CD14-positive monocyte (primary cell): ENCODE measurements at places on chromosomes 3 and 15.

DNA sequence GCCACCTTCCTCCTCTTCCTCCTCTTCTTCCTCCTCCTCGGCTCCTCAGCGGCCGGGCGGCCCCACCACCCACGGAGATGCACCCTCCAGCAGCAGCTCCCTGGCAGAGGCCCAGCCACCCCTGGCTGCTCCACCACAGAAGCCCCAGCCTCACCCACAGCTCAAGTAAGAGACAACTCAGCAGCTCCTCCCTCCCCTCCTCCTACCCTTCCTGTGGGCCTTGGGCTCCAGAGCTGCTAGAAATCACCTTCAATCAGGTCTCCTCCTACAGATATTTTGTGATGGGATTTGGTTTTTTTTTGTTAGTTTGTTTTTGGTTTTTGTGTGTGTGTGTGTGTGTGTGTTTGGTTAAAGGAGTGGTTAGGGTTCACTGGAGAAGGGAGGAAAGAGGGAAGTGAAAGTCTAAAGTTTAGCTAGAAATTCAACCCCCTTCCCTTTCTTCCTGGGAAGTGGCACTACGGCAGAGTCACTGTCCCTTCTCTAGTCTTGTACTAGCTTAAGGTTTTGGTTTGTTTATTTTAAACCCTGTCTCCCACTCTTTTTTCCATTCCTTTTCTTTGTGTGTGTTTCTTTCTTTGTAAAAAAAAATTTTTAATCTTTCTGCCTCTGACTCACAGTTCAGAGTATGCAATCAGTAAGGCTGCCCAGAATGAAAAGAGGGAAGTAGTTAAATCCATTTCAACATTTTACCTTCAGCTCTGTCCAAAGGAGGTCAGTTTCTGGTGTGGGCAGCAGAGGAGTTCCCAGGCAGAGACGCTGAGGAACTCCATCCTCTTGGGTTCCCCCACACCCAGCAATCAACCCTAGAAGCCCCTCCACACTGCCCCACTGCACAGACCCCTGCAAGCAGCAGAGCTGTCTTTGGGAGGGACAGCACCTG is 29.0 kb upstream of the TIMP4 start:
- peak; percentile 81 for DNase-seq

- DNase-seq = no peak
Observed at GRCh38 chr3:120286465-120286864, 1.4 kb upstream of the GPR156 start.

DNA sequence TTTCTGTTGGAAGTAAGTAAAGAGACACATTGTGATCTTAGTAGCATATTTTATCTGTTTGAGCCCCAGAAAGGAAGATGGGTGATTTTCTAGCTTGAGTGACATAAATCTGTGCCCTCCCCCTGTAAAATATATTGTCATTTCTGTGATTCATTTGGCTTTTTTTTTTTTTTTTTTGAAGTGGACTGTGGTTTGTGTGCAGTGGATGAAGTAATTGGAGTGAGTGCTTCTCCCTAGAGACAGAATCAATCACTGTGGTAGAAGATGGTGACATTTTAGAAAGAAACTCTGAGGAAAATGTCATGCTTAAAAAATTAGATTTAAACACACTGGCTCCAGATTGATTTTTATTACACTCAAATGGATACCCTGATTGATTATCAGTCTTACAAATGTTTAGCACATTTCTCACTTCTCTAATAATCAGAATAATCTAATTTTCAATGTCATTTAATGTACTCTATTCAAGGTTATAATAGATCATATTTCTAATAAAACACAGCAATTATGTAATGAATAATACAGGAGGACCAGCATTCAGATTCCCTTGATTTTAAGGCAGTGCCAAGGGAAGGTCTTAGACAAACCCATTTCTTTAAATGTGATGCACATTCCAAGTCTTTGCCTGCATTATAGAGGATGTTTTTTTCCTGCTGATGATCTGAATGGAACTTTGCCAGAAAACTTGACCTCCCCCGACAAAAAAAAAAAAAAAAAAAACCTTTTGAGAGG is 116.6 kb downstream of the TOP2B start:
- no peak for DNase-seq

- DNase-seq = no peak
Observed at GRCh38 chr3:106217745-106218144, 348.9 kb upstream of the CBLB start.

- no peak for DNase-seq
Observed at GRCh38 chr15:90420451-90420850, 32.4 kb downstream of the IQGAP1 start.

DNA sequence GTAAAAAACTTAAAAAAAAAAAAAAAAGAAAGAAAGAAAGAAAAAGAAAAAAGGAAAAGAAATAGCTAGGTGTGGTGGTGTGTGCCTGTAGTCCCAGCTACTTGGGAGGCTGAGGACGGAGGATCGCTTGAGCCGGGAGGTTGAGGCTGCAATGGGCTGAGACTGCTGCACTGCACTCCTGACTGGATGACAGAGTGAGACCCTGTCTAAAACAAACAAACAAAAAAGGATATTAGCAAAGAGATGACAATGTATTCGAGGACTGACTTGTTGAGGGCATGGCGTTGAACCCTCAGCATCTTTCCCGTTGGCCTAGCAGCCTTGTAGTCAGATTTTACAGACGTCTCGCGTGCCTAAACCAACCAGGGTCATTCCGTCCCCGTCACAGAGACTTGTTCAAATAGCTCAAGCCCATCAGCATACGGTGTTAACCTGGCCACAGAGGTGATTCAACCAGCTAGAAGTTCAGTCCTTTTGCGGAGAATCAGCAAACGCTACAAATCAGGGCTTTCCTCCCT is 528 bp upstream of the NIT2 start:
- no peak for DNase-seq

DNA sequence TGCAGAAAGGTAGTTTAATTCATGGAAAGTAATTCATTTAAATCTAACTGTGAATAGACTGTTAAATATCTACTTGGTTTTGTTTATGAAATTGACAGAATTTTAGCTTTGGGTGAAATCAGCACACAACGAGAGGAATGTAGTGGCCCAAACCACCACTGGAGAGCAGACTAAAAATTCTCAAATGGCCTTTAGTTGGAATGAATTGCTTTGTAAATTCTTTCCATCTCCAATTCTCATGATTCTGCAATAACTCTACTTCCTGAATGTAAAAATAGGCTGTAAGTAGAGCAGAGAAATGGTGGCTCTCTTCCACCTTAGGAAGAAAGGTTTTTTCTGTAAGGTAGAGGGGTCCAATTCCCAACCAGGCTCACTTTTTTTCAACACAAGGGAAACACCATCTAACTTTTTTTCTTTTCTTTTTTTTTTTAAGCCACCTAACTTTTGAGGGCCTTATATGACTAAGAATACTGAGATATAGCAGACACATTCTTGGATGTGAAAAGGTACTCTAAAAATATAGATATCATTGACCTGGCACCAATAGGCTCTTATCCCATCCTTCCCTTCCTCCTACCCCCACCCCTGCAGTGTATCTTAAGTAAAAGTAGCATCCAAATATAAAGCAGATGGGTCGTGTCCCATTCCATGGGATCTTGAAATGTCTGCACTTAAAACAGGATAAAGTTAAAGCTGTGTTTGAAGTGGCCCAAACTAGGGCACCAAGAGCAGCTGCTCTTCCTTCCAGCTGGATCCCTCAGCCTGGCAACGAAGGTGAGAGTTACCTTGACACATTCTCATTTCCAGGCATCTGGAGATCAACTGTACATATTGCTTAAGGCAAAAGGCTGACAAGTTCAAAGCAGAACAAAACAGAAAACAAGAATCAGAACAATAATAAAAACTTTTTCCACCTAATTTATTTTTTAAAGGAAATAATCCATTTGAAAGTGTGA is 194.1 kb downstream of the TPRG1 start:
- no peak for DNase-seq

DNA sequence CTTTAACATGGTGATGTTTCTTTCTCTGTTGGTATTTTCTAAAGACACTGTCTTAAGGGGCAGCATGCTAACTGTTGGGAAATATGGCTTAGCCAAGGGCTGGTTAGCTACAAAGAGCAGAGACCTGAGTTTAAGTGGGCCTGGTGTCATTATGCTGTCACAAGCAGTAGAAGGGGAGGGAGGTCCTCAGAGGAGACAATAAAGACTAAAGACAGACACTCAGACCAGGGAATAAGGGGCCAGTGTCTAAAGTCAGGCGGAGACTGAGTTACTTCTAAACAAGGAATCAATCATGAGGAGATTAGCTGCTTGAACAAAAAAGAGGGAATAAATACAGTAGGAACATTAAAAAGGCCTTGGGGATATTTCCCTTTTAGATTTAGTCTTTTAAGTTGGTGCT is 142.7 kb upstream of the DPPA4 start:
- DNase-seq = no peak

DNA sequence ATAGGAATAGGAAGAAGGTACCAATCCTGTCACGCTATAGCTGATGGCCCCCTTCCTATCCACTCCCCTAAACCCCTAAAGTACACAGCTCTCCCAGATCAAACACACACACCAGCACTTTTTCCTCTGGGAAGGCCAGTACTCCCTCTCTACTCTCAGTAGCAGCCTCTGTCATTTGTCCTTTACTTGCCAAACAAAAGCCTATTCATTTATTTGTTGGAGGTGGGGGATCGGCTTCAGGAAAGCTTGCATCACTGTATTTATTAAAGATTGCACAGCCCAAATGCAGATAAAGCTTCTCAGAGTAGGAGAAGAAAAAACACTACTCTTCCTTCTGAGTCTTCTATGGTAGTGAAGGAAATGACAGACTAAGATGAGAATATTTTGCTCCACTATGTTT is 429.7 kb upstream of the RASGRP1 start:
- no peak for DNase-seq

GRCh38 chr3:108209579-108209978 is 12.6 kb downstream of the IFT57 start:
- no peak for DNase-seq

- DNase-seq = no peak
Observed at GRCh38 chr3:128971421-128972100, 22.3 kb downstream of the CFAP92 start.
